HFFc6 (cell line): ENCODE measurements at places on chromosomes 4 and X.

- DNase-seq = peak; percentile 82
Measured at GRCh38 chrX:44012484-44013096, 39.4 kb upstream of the NDP start.

DNA sequence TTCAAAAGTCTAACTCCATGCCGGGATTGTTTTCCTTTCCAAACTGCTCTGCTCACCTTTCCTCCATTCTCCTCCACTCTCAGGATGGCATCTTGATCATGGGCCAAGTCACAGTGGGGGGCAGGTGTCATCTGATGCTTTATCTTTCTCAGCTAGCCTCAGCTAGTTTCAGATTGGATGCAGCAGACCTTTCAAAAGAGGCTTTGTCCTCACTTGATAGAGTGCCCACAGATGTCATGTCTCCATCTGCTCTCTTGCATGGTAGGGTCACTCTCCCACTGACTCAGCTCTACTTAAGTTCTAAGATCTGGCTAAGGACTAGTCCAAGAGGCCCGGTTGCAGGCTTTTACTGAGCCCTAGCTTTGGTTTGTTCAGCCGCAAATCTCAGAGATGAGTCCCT lies 341.8 kb upstream of the GALNT7 start:
- DNase-seq = no peak

DNA sequence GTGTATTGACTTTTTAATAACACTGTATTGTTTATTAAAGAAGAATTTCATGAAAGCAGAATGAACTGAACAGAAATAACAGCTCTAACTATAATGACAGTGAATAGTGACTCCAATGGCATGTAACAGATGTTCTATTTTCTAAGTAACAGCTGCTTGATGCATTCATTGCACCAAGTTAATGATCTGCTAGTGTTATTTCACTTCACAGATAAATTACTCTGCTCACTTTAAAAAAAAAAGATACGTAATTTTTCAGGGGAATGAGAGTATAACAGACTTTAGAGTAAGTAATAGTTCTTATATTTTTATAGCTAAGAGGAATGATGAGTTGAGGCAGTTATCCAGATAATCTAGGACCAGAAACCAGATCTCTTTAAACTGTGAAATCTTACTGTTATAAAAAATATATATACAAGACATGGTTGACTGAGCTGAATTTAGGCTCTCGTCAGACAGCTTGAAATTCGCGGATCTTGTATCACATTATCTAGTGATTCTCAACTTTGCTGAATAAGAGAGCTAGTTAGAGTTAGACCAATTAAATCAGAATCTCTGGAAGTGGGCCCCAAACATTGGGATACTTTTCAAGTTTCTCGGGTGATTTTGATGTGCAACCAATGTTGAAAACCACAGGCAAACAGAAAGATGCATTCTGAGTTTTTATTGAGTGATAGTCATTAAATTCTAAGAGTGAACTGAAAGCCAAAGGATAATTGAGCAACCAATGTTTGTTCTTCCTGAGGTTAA lies 840.7 kb downstream of the DMD start:
- no peak for DNase-seq

- no peak for DNase-seq
Measured at GRCh38 chrX:5220421-5220820, 1008.2 kb downstream of the NLGN4X start.

GRCh38 chr4:102736636-102737549 lies 23.9 kb downstream of the MANBA start:
- DNase-seq = no peak

DNA sequence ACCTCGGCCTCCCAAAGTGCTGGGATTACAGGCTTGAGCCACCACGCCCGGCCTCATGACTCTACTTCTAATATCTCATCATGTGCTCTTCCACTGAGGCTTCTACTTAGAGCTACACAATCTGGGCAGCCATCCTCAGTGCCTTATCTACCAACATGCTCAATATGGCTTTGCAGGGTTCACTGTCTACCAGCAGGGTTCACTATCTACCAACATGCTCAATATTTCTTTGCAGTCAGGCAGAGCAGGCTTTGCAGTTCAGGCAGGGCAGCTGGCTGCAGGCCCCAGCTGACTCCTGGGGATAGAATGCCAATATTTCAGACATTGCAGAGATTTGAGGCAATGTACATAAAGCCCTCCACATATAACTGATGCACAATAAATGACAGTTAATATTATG lies 47.5 kb downstream of the PKD2 start:
- DNase-seq = peak; percentile 38

DNA sequence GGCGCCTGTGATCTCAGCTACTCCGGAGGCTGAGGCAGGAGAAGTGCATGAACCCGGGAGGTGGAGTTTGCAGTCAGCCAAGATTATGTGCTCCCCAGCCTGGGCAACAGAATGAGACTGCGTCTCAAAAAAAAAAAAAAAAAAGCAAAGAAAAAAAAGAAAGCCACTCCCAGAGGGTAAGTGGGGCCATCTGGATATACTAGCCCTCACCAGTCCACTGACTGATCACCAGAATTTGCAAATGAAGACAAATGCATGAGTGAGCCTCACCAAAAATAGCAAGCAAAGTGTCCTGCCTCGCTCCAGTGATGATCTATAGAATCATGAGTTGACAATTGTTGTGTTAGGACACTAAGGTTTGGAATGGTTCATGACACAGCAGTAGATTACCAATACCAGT lies 47.6 kb downstream of the ZFP42 start:
- no peak for DNase-seq

- DNase-seq = no peak
Measured at GRCh38 chr4:121957266-121957665, 5.4 kb upstream of the TRPC3 start.

- no peak for DNase-seq
Measured at GRCh38 chr4:4437798-4438470, 51.0 kb downstream of the NSG1 start.
